ENCODE measurements at places on chromosomes 4 and X.

GRCh38 chr4:18127030-18127429, 105.5 kb upstream of the LCORL start:
- DNase-seq: no peak

DNA sequence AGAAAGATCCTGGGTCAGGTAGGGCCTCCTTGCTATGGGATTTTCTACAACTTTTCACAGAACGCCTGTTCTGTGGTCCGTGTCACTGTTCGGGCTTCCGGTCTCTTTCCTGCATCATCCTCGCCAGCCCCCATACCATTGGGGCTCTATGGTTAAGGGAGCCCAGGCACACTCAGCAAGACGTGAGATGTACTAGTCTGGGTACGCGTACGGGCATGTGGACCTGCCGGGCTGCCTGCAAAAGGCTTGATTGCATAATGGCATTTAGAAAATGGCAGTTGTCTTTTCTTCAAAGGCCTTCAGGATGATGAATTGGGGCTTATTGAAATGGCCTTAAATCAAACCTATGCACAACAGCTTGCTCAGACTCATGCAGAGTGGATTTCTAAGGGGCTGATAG, 86.7 kb downstream of the CNGA2 start:
- no peak for DNase-seq

- DNase-seq: no peak
Observed at GRCh38 chrX:68077378-68077777, 355.9 kb downstream of the OPHN1 start.

DNA sequence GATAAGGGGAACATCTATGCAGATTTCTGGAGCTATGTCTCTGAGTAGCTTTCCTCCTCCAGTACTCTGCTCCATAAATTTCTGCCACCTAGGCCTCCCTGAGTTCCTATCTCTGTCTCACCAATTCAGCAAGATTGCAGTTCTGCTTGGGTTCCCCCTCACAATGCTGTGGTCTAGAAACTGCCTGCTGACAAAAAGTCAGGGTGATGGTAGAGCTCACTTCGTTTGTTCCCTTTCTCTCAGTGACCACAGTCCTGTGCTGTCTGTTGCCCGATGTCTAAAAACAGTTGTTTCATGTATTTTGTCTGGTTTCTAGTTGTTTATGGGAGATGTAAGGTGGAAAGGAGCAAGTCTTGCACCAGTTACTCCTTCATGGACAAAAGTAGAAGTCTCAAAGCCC, 41.1 kb downstream of the AMMECR1 start:
- DNase-seq: no peak

- no peak for DNase-seq
Observed at GRCh38 chr4:19739101-19739651, 512.5 kb upstream of the SLIT2 start.

DNA sequence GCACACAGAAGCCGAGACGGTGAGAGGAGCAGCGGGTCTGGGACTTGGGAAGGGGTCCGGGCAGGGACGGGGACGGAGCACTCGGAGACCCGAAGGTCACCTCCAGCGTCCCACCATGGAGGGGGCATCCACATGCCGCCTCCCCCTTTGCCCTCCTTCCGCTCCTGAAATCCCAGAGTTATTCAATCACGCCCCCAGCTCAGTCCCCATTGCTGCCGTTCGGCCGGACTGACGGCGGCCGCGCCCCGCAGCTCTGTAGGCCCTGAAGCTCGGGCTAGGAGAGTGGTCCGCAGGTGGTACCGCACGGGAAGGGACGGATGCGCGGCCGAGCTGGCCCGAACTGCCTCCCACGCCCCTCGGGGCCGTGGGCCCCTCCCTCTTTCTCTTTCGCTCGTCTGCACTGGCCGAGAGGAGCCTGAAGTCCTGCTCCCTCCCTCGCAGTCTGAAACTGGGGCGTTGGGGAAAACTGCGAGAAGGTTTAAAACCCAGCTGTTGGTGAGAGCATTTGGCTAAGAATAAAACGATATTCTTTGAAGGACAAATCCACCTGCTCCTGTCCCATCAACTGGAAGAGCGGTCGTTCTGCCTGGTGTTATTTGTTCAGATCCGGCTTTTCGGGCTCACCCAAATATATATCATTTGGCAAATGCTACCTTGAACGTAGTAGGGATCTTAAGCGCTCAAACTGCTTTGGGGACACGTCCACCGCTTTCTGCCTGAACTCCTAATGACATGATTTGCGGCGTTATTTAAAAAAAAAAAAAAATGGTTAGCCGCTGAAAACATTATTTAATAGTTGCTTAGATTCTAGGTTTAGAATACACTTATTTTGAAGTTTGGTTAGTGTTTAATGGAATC, 719 bp downstream of the USO1 start:
- peak; percentile 4 for DNase-seq

DNA sequence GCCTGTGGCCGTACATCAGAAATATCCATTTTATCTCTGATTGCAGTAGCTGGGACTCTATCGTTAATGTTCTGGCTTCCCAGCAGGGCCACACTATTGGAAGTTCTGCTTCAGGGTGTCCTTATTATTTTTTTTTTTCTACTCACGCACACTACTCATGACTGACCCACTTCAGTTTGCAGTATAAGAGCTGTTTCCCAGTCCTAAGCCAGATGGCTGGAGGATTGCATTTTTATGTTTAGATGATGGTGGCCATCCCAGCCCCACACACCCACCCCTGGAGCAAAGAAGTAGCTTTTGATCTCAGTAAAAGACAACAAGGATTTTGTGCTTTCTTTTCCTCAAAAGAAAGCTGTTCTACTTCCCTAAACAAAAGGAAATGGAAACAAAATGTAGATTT, 557.0 kb upstream of the GALNTL6 start:
- no peak for DNase-seq

- no peak for DNase-seq
Observed at GRCh38 chrX:85698921-85699320, 319.5 kb upstream of the POF1B start.

DNA sequence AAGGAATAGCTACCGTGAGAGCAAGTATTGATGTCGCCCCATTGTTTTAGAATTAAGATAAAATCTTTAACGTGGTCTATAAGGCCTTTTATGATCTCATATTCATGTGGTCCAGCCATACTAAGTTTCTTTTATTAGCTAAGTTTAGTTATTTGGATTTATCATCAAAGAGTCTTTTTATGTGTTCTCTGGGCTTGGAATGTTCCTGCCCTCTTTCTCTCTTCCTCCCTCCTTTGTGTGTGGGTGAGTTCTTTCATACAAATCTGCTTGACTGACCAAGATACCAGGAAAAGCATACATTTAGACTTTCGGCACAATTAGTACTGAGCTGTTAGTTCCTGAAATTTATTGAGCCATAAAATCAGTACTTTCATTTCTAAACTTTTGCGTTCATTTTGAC, 11.3 kb downstream of the TDO2 start:
- no peak for DNase-seq

DNA sequence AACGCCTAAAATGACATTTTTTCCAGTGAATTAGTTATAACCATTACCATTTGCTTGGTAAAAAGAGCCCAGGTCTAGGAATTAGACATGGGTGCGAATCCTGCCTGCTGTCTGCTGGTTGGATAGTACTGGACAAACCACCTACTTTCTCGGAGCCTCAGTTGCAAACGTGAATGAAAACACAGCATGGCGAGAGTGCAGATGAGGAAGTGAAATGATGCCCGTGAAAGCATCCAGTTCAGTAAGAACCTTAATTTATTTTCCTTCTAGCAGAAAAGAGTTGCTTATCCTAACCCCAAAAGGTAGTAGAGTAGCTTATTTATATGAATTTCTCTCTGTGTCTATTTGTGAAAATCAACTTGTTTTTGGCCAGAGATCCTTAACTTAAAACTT, 171.4 kb upstream of the GALNT7 start:
- DNase-seq: no peak

GRCh38 chrX:44514272-44514671, 28.4 kb downstream of the FUNDC1 start:
- no peak for DNase-seq

GRCh38 chr4:47562297-47562696, 77.2 kb downstream of the ATP10D start:
- DNase-seq: no peak

DNA sequence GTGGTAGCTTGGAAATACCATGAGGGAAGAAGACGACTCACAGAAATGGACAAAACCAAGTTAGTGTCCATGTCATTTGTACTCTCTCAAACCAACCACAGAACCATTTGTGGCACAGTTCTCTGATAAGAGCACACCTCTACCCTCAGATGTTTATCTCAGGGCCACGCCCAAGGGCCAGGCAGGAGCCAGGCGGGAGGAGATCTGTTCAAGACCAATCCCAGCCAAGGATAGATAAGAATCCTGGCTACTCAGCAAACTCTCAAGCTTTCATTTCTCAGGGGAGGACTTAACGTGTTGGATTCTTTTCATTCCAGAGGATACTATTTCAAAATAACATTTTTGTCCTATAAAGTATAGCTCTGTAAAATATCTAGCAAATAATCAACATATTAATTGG, 95.0 kb downstream of the NYX start:
- no peak for DNase-seq

- DNase-seq: no peak
Observed at GRCh38 chrX:74534569-74535038, 79.8 kb downstream of the RLIM start.

DNA sequence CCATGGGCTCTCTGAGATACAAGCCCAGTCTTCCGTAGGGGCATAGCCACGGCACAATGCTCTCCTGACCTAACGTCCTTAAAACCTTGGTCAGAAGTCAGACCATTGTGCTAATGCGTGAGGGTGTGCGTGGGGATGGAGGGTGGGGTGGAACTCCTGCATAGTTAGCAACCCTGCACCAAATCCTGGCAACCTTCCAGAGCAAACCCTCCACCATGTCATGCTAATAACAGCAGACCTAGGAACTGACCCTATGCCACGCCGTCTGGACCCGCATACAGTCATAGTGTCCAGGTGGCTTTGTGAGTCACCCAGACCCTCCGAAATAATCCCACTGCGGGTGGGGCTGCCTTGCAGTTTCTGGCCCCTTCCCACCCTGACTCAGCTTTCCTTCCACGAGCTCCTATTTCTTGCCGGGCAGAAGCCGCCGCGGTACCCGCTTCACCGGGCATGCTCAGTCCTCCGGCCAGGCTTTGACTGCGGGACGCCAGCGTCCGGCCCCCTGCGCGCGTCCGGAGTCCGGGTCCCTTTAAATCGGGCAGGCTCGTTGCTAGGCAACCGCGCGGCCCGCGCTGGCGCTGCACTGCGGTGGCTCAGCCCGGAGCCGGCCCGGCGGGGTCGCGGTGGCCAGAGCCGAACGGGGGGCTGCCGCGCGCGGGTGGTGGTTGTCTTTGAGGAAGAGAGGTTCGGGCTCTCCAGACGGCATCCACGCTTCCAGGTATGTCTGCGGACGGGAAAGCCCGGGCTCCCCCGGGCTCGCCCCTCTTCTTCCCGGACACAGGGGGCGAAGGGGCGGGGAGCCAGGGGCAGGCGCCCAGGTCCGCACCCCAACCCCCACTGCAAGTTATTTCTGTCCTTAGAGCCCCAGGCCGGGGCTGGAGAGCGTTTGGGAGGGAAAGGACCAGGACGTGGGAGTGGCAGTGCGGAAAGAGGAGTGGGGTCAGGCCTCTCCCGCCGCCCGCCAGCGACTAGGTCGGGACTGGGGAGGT, at the start of gene CCDC160:
Gene CCDC160, plus strand, starts transcription at position 557 of the 989 bp plus-strand sequence. CDS start 7,619 bp downstream, outside the sequence.
- no peak for DNase-seq

DNA sequence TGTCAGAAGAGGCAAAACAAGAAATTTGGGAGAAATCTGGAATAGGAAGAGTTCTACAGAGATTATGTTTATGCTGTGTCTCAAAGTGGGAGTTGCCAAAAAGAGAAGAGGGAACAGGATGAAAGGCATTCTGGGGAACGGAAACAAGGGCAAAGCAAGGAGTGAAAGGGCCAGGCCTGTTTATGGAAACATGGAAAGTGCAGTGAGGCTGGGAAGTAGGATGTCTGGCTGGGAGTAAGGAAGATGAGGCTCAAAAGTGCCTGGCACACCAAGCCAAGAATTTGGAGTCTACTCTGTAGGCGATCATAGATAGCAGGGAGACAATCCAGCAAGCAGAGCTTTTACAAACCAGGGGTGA, 1.8 kb upstream of the CUL4B start:
- DNase-seq: no peak

DNA sequence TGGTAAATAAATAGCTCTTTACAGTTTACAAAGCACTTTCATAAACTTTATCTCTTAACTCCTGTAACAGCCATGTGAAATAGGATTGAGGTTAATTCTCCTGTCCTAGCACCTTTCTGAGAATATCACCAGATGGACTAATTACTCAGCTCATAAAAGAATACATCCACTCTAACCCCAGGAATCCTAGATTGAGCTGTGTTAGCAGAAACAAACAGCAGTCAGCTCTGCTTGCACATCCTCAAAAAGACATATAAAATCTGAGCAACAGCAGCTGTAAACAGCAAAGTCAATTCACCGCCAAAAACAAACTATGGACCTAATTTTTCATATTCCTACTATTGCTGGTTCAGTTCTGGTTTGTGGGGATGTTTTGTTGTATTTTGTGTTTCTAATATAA, 182.8 kb downstream of the QDPR start:
- no peak for DNase-seq

DNA sequence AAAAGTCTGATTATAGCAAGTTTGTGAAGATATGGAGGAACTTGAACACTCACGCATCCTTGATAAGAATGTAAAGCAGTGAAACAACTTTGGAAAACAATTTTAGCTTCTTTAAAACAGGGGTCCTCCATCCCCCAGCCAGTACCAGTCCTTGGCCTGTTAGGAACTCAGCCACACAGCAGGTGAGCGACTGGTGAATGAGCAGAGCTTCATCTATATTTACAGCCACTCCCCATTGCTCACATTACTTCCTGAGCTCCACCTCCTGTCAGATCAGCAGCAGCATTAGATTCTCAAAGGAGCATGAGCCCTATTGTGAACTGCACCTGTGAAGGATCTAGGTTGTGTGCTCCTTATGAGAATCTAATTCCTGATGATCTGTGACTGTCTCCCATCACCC, 530.3 kb upstream of the PRKX start:
- no peak for DNase-seq
